ENCODE measurements at places on chromosomes 7 and 10. TPM values are rescaled to one million over a fixed set of nuclear protein-coding genes. Genes with fewer than 3 reads are reported as not detected.

- no peak for DNase-seq
These were observed 38.3 kb downstream of the GPRIN2 start for GRCh38 chr10:46518028-46518725.

DNA sequence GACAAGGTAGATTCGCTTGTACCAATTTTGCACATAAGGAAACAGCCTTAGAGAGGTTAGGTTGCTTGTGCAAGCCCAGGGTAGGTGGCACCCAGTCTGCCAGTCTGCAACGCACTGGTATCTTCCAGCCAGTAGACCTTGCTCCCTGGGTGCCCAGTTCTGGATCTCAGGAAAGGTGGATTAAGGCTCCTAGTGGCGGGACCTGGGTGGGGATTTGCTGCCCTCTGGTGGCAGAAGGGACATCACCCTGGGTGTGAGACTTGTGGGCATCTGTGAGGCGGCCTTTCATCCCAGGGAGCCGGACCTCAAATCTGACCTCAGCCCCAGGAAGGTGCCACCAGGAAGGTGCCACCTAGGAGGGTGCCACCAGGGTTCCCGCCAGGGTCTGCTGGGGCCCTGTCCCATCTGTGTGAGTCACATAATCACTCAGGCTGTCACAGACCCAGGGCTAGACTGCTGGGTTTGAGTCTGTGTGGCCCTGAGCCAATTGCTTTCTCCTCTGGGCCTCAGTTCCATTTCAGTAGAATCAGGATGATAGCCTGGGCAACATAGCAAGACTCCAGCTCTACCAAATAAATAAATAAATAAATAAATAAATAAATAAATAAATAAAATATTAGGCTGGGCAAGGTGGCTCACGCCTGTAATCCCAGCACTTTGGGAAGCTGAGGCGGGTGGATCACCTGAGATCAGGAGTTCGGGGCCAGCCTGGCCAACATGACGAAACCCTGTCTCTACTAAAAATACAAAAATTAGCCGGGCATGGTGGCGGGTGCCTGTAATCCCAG is 5.3 kb upstream of the PRKRIP1 start:
- DNase-seq: no peak

DNA sequence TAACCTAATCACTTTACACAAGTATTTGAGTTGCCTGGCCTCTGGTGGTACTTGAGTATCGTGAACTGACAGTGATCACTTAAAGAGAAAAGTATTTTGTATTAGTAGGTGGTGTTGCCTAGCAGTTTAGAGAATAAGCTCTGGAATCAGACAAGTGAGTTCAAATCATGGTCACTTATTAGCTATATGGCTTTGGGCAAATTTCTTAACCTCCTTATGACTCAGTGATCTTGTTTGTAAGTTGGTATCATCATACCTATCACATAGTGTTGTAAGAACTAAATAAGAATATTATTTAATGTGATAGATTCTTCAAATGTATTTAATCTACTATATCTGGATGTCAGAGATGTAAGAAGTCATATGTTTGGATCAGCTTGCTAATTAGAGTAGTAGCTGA is 163.8 kb downstream of the RNF133 start:
- no peak for DNase-seq

The FAM237B gene
- not detected for total RNA-seq

DNA sequence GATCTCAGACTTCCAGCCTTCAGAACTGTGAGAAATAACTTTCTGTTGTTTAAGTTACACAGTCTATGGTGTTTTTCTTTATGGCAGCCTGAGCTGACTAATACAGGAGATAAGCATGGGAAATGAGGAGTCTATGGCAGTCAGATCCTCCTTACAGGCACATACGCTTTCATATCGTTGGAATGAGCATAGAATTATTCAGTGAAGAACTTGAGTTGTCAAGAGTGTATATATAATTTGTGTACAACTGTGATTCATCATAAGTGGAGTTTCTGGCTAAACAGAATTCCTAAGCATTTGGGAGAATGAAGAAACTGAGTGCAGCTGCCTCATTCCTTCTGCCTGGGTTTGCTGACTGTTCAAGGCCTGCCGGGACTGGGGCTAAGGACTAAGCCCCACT is 516.7 kb downstream of the ADRA2A start:
- no peak for DNase-seq

The LIPF gene
- not detected for total RNA-seq

GRCh38 chr7:138527746-138528223 is 67.7 kb downstream of the TRIM24 start:
- DNase-seq: no peak

DNA sequence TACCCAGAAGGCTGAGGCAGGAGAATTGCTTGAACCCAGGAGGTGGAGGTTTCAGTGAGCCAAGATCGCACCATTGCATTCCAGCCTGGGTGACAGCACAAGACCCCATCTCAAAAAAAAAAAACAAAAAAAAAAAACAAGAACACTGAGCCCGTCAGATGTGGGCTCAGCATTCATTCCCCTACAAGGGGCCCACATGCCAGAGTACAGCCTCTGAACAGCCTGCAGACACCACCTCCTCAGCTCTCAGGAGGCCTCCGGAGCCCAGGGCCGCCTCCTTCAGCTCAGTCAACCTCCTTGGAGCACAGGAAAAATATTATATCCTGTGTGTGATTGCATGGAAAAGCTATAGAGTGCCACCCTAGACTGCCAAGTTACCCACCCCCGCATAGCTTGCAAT is 112.3 kb downstream of the ABLIM1 start:
- DNase-seq: no peak

DNA sequence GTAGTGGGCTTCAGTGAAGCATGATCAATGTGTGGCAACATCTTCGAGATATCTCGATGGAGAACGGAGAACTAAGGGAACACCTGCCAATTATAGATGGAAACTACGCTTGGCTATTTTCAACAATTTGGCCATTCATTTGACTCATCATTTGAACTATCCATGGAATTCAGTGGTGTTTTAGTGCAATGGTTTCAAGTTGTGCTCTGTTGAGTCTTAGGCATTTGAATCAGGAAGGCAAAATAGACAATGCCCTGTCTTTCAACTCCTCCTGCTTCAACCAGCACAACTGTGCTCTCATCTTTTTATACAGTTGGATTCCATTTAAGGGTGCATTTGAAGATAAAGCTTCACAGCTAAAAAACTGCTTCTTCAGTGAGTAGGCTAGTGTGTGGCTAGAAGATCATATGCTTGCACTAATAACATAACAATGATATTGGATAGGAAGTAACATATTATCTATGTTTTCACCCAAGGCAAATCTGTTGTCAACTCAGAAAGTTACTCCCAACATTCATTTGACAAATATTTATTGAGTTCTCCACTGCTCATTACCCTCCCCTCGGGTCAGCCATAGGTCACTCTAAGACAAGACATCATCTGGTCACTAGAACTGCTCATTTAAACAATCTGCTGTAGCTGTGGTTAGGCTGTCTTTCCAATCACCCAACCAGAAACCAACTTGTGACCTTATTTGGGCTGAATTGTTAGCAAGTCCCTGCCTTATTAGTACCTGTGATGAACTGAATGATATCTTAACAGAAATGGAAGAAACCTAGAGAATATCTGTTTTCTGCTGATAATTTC is 314.1 kb upstream of the SP4 start:
- DNase-seq: no peak

- no peak for DNase-seq
These were observed 282.3 kb downstream of the USP6NL start for GRCh38 chr10:11329062-11329673.

- DNase-seq: no peak
These were observed 86.6 kb upstream of the LEP start for GRCh38 chr7:128154504-128154903.

The AZGP1 gene
- total RNA-seq: 2.0 TPM

The GSAP gene
- total RNA-seq: 5.7 TPM

The WIPF3 gene
- not detected for total RNA-seq

The HOXA7 gene
- total RNA-seq: 0.48 TPM

The CTAGE8 gene
- total RNA-seq: 4.2 TPM

DNA sequence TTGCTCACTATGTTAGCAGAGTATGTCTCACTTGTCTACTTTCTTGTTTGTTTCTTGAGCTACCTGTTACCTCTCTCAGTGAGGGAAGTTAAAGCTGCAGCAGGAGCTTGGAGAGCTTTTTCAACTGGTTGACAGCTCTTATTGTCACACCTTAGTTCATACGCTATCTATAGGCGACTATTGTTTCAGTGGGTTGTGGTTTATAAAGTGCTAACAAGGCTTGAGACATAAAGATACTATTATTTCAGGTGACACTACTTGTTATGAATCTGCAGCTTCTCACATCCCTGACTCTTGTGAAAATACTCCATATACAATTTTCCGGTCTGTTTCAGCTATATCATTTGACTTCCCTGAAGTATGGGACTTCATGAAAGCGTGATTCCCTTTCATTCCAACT is 167.4 kb downstream of the CSTF2T start:
- DNase-seq: no peak

Measured in esophagus squamous epithelium (tissue), 5 donors.